ENCODE measurements at places on chromosomes 4 and X. TPM values are rescaled to one million over a fixed set of nuclear protein-coding genes. Genes with fewer than 3 reads are reported as not detected.

CLIC2 gene
- 0.15 TPM for total RNA-seq

SPANXN3 gene
- not detected for total RNA-seq

GLUD2 gene
- 2.6 TPM for total RNA-seq

BCLAF3 gene
- 2.7 TPM for total RNA-seq

IL15 gene
- total RNA-seq, result 11.2 TPM

FBXO8 gene
- 9.9 TPM for total RNA-seq

CLGN gene
- 5.0 TPM for total RNA-seq

DHRSX gene
- 42.1 TPM for total RNA-seq

NCAPG gene
- total RNA-seq, result 30.1 TPM

MGAT4D gene
- not detected for total RNA-seq

CT45A3 gene
- not detected for total RNA-seq

HSFX2 gene
- 0.08 TPM for total RNA-seq

EDA2R gene
- total RNA-seq, result 14.2 TPM

HMX1 gene
- 0.13 TPM for total RNA-seq

PLAC8 gene
- total RNA-seq, result 1.3 TPM

CFAP47 gene
- not detected for total RNA-seq

HMGB2 gene
- total RNA-seq, result 131 TPM

FAM13A gene
- total RNA-seq, result 5.5 TPM

ATG4A gene
- 8.0 TPM for total RNA-seq

GLOD5 gene
- not detected for total RNA-seq

MAGEA2B gene
- total RNA-seq, result not detected

FAM184B gene
- total RNA-seq, result 0.02 TPM

TEX13D gene
- total RNA-seq, result not detected

NPFFR2 gene
- total RNA-seq, result not detected

TSPAN7 gene
- total RNA-seq, result 2.4 TPM

EVC2 gene
- 2.3 TPM for total RNA-seq

NDNF gene
- total RNA-seq, result not detected

PSAPL1 gene
- total RNA-seq, result 0.09 TPM

ELF4 gene
- 32.8 TPM for total RNA-seq

GYPE gene
- total RNA-seq, result not detected

GJB1 gene
- not detected for total RNA-seq
